ENCODE measurements at places on chromosomes 2 and 18. TPM values are rescaled to one million over a fixed set of nuclear protein-coding genes. Genes with fewer than 3 reads are reported as not detected.

DNA sequence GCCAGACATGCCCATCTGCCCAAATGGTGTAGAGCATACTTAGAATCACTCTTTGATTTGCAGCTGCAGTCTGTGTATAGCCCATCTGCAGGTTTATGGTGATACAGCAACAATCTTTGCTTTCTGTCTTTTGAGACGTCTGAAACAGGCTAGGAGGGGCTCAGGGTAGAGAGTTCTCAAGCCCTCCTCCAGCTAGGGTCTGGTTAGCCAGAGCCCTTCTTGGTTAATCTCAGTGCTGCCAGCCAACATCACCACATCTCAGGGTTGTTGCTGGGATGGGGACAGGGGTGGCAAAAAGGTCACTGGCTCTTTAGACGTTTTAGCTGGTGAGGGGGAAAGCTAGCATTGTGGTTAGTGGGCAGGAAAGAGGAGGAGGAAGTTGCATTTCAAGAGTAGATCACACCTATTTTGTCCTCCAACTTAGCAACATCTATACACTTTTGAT lies 136.6 kb upstream of the ACAA2 start:
- DNase-seq, result no peak

DNA sequence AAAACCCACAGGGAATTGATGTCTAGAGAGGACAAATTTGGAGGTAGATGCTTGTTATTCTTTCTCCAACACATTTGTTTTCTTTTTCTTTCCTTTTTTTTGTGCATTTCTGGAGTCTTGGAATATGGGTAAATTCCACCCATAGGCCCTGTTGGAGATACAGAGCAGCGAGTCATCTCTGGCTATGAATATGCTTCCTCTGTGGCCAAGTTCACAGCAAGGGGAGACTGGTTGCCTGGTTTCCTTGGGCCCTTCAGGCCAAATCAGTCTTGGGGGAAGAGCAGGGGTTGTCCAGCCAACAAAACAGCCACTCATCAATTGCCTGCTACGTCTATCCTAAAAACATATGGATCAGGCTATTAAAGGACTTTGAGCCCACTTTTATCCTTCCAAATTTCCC lies 27.5 kb downstream of the SP100 start:
- no peak for DNase-seq

- DNase-seq, result peak; percentile 11
Observed at GRCh38 chr2:75241696-75242095, 42.4 kb upstream of the TACR1 start.

DNA sequence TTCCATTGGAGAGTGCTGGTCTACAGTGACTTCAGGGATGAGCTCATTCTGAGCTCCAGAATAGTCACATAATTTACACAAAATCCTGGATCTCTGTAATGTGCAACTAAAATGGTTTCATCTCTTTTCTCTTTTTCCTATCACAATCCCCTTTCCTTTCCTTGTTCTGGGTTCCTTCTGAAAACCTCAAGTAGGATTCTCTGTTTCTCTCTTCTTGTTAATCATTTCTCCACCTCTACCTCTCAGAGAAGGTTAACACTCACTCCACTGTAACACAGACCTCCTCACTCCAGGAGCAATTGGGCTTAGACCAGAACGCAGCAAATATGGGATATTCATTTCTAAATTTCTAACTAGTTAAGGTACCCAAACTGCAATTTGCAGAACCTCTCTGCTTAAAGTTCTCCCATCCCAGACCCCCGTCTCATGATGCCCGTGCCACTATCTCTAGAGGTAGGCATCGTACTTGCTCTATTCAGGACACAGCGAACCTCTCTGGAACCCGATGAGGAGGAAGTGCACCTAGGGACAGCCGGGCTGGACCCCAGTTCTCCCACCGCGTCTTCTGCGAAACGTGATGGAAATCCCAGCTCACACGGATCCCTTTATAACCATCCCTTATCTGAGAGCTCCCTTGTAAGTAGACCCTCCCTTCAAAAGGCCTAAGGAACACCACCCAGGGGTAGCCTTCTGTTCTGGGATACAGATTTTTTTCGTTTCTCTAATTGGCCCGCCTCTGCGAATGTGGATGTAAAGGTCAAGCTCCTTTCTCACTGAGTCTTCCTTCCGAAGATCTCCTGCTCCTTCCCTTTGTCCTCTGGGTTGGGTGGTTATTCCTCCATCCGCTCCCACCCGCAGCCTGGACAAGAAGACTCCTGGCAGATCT lies 1.3 kb downstream of the FOXI3 start:
- DNase-seq, result peak; percentile 49

- peak; percentile 31 for DNase-seq
Observed at GRCh38 chr18:55096263-55096951, 137.1 kb upstream of the CCDC68 start.

- DNase-seq, result no peak
Observed at GRCh38 chr2:49021271-49021670, 133.0 kb downstream of the FSHR start.

GRCh38 chr18:2337552-2338141 lies 233.7 kb downstream of the METTL4 start:
- peak; percentile 41 for DNase-seq

GRCh38 chr2:18930971-18931370 lies 341.6 kb upstream of the NT5C1B start:
- no peak for DNase-seq

- no peak for DNase-seq
Observed at GRCh38 chr18:62396381-62396780, 71.3 kb downstream of the TNFRSF11A start.

DNA sequence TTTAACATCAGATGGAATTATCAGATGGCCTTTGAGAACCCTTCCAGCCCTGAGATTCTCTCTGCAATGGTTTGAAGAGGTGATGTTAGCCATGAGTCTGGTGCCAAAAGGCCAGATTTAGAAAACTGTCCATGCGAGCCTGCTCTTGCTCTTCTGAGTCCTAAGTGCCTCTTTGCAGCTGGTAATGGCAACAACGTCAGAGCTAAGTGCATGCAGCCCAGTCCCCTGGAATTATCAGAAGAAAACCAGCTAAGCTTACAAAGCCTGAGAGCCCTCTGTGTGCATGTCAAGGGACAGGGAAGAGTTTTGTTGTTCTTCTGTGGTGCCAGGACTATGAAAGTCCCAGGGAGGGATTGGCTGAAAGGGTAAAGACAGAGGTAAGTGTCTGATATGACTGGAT lies 89.8 kb downstream of the LOXHD1 start:
- DNase-seq, result no peak

GRCh38 chr2:123816203-123816602 lies 208.9 kb upstream of the CNTNAP5 start:
- no peak for DNase-seq

- DNase-seq, result no peak
Observed at GRCh38 chr2:53424902-53425301, 342.7 kb upstream of the CHAC2 start.

DNA sequence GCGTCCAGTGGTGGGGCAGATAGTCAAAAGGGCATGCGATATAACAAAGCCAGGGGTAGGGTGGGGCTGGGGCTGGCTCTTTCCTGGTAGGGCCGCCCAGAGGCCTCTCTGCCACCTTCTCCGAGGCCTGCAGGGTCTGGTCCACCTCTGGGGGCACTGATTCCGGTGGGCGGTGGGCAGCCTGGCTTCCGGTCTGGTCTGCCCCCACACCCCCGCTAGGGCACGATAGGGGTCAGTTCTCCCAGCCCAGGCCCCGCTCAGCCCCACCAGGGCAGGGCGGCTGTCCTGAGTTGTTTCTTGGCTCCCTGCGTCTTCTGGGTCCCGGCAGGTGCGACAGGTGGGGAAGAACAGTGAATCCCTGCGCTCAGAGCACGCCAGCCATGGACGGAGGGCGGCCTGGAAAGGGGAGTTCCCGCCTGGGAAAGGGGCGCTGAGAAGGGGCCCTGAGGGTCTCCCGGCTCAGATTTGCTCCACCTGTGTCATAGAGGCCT lies 707 bp upstream of the ERFE start:
- peak; percentile 82 for DNase-seq

DNA sequence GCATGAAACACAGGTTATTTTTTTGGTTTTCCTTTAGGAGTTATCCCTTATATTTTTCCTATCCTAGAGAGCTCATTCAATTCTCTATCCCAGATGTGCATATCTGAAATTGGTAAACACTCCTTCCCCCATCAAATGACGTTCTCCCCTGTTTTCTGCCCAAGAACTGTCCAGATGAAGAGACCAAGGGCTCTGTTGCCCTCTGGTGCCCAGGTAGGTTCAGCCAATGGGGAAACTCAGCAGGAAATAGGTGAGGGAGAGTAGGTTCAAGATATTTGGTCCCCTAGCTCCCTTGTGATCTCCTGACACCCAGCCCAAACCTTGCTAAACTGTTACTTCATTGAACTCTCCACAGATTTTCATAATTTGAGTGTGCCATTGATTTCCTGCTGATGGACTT lies 14.1 kb upstream of the INO80C start:
- DNase-seq, result no peak

- DNase-seq, result no peak
Observed at GRCh38 chr18:35717182-35717581, 135.6 kb downstream of the GALNT1 start.

DNA sequence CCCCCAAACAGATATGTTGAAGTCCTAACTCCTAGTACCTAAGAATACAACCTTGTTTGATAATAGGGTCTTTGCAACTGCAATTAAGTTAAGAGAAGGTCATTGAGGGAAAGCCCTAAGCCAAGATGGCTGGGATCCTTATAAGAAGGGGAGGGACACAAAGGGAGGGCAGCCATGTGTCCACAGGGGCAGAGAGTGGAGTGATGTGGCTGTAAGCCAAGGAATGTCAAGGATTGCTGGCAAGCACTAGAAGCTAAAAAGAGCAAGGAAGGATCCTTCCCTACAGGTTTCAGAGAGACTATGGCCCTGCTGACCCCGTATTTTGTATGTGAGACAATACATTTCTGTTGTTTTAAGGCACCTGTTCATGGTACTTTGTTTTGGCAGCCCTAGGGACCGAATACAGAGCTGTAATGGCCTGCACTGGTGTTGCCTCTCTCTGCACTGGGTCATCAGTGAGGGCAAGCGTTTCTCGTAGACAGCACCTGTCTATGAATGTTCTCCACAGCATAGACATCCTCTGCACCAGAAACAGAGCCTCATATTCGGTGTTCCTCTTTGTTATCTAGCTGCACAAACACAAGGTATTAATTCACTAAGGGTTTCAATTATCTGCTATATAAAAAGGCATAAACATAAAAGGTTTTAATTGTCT lies 75.4 kb upstream of the AQP4 start:
- no peak for DNase-seq

- DNase-seq, result peak; percentile 77
Observed at GRCh38 chr2:20447437-20448245, 767 bp downstream of the RHOB start.

DNA sequence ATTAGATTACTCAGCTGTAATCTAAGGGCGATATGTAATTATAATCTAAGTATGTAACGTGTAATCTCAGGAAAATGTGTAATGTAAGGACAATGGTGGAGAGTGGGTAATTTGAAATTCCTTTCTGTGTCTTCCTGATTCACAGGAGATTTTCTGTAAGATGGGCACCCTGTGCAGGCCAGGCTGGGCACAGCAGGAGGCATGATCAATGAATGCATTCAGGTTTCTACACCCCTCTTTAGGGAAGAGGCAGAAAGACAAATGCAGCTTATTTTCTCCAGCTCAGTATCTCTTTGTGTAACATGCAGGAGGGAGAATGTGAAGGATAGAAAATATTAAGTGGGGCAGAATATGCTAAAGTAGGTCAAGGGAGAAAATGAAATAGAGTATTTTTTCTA lies 320.1 kb downstream of the PIK3C3 start:
- peak; percentile 13 for DNase-seq

- peak; percentile 72 for DNase-seq
Observed at GRCh38 chr18:47254341-47254939, 3.0 kb upstream of the SKOR2 start.

DNA sequence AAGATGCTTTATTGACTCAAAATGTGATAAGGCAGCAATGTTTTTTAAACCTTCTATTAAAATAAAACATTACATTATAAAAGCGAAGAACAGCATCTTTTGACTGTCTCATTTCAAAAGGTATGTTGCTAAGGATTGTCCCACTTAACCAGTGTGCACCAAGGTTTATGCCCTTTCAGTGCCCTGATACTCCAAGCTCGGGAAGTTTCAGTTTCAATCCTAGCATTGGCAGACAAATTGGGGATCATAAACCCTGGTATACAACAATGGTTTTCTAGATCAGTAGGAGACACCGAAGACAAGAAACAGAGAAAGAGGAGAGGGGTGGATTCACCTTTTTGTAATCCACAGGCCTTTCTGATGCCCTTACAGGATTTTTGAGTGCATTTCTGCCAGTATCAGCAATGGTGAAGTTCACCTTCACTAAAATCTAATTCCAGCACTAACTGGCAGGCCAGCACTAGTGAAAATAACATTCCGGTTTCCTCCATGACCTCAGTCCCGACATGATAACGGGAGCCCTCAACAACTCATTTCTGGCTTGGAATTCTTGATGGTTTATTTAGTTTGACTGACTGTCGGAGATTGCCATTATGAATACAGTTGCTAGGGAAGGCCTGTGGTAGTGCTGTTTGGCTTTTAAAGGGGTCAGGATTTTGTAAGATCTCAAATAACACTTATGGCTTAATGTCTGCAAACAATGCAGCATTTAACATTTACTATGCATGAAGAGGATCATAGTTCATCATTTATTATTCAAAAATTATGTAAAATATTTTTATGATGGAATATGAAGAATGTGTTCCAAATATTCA lies 33.3 kb upstream of the FIGN start:
- no peak for DNase-seq

GRCh38 chr2:240888130-240888889 lies 7.6 kb downstream of the MAB21L4 start:
- peak; percentile 86 for DNase-seq

The SLC38A11 gene
- not detected for total RNA-seq

The ATP6V1B1 gene
- total RNA-seq, result 0.14 TPM

The SLC16A14 gene
- 2.1 TPM for total RNA-seq

The ABCB11 gene
- total RNA-seq, result 0.66 TPM

The C2orf81 gene
- total RNA-seq, result 1.6 TPM

The ANAPC1 gene
- total RNA-seq, result 117 TPM

The FAP gene
- total RNA-seq, result not detected

The HRH4 gene
- not detected for total RNA-seq

The CERKL gene
- 0.14 TPM for total RNA-seq

The C18orf54 gene
- 10.3 TPM for total RNA-seq

The PRPF40A gene
- total RNA-seq, result 261 TPM

The COL4A4 gene
- 0.67 TPM for total RNA-seq

The WBP1 gene
- 81.0 TPM for total RNA-seq

The PKDCC gene
- 90.2 TPM for total RNA-seq

The FASTKD1 gene
- total RNA-seq, result 46.0 TPM

The CHRNG gene
- total RNA-seq, result not detected
